ENCODE measurements at places on chromosomes 13 and 19. TPM values are rescaled to one million over a fixed set of nuclear protein-coding genes. Genes with fewer than 3 reads are reported as not detected.

DNA sequence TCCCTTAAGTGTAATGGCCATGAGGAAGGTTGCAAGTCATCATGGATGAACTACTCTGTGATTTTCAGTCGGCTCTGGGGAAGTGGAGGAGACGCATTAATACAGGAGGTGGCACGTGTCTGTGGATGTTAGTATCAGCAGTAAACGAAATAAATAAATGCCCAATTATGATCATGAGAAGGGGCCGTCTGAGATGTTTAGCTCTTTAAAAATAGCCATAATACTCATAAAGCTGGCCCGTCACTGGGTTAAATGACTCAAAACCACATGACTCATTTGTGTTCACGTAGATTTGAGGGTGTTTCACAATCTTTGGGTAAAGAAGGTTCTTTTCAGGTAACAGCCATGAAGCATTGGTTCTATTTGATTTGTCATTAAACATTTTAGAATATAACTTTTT lies 620.6 kb downstream of the GPC6 start:
- DNase-seq, result no peak

DNA sequence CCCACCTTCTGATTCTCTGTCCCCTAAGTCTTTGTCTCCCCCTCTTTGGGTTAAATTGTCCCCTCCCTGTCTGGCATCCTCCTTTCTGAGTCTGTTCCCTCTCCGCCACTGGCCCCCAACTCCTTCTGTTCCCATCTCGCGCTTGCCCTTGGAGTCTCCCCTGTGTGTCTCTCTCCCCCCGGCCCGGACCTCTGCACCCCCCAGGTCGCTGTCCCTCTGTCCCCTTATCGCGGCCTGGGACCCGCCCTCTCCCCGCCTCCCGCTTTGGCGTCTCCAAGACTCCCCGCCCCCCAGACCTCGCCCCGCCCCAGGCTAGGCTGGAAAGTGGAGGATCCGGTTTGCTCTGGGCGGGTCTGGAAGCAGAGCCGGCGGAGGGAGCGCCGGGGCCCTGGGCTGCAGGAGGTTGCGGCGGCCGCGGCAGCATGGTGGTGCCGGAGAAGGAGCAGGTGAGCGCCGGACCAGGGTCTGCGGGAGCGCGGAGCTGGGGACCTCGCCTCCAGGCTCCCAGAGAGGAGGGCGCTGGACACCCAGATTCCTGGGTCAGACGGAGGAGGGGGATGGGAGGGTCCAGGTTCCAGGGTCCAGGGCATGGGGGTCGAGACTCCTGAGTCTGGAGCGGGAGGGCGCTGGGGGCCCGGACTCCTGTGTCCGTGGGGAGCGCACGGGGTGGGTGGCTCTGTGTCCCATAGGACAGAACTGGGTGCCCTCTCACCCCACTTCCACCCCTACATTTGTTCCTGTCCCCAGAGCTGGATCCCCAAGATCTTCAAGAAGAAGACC lies at the start of gene TRPM4:
Gene TRPM4, plus strand, starts transcription at position 348 of the 780 bp plus-strand sequence. Its CDS starts 75 bp downstream, at position 423.
- DNase-seq, result peak; percentile 79

DNA sequence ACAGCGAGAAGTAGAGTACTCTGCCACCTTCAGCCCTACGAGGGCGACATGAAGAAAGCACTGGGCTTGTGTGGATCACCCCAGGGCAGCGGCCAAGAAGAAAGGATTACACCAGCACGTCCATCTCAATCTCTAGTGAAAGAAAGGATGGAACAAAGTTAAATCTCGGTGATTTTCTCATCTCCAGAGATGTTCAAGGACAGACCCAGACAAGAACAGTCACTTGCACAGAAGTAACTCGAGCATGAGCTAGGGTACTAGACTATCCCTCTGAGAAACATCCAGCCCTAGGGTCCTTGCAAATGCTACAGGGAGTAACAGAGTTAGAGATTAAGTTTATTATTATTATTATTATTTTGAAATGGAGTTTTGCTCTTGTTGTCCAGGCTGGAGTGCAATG lies 106.7 kb downstream of the CRYL1 start:
- DNase-seq, result no peak

DNA sequence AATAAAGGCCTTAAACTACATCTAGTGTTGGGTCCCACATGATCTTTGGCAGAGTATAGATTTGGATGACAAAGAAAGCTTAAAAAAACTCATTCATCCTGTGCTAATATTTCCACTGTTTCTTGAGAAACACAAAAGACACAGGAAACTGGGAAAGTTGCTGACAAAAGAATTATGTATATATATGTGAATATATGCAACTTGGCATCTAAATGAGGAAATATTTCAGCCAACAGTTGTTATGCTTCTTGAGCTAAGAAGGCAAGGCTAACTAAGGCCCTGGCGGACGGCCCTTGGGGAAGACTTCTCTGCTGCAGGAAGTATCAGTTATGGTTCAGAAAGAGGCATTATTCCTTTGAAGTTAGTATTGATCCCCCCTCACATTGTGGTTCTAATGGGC lies 491.8 kb downstream of the DIAPH3 start:
- DNase-seq, result no peak

Gene TNFSF9
- 0.16 TPM for polyA plus RNA-seq

GRCh38 chr19:13796301-13797057 lies 1.2 kb downstream of the ZSWIM4 start:
- no peak for DNase-seq

DNA sequence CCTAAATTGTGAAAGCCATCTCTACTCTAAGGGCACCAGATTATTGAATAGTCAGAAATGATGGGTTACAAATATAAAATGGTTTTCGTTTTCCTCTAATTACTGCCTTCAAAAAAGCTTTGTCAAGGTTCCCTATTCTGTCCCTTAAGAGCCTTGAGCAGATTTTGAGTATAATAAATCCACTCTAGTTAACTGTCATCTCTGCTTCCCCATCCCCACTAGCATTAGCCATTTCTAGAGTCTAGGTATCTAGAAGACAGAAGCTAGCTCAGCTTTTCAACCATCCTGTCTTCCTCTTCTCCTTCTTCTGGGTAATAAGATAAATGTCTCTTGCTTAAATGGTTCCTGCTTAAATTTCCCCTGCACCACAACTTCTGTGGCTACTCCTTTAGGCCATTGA lies 290.4 kb downstream of the DACH1 start:
- DNase-seq, result no peak

Gene KIR2DL1
- not detected for polyA plus RNA-seq

- no peak for DNase-seq
These were observed 6.8 kb downstream of the ADPRHL1 start for GRCh38 chr13:113446488-113446854.

Gene C19orf85
- polyA plus RNA-seq, result not detected

GRCh38 chr19:15935167-15935702 lies 906 bp upstream of the CYP4F11 start:
- no peak for DNase-seq

DNA sequence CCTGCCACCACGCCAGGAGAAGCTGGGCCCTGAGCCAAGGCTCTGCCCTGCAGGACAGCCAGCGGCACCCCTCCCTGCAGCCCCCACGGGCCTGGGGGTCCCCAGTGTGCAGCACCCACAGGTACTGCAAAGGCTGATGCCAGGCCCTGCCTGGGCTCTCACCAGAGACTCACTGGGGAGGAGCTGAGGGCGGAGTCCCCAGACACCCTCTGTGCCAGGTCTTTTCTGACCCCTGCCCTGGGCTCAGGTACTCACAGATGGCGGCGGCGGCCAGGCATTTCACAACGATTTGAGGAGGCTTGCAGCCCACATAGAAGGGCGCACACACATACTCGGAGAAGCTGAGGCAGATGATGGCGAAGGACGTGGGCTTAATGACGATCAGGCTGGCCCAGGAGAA lies 5.7 kb downstream of the SLC7A9 start:
- no peak for DNase-seq

- DNase-seq, result peak; percentile 37
These were observed 7.5 kb downstream of the ZNF610 start for GRCh38 chr19:52343548-52343947.

- no peak for DNase-seq
These were observed 7.9 kb upstream of the C3 start for GRCh38 chr19:6728346-6728745.

- no peak for DNase-seq
These were observed 13.6 kb downstream of the LCP1 start for GRCh38 chr13:46168341-46168740.

Gene DHDH
- polyA plus RNA-seq, result 9.3 TPM

Gene LSR
- 73.2 TPM for polyA plus RNA-seq

Gene ZNF256
- 10.9 TPM for polyA plus RNA-seq

DNA sequence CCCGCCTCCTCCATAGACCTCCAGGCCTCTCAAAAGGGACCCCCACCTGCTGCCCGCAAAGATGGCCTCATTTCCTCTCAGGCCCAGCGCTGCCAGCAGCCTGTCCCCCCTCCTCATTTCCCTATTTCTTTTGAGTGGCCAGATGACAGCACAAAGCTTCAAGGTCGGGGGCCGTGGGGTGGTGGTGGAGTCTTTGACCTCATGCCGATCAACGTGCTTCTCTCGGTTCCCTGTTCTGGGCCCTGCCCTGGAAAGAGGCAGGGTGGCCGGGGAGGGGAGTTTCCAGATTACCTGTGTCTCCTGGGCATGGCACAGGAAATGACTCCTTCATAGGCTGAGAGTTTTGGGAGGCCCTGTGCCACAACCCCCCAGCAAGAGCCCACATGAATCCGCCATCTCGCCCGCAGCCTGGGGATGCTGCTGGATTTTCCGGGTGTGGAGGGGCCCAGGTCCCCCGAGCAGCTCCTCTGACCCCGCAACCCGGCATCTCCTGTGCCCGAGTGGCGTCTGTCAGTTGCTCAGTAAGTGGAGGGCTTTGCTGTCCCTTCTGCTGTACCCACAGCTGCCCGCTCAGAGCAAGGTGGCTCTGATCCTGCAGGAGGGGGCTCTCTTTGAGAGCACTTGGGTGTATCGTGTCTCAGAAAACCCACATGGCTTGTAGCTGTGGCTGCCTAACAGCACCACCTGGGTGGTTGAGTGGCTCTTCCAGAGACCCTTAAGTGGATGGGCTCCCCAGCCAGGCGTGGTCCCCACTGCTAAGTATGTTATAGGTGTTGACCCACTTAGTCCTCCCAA lies 139.4 kb downstream of the SIPA1L3 start:
- no peak for DNase-seq

DNA sequence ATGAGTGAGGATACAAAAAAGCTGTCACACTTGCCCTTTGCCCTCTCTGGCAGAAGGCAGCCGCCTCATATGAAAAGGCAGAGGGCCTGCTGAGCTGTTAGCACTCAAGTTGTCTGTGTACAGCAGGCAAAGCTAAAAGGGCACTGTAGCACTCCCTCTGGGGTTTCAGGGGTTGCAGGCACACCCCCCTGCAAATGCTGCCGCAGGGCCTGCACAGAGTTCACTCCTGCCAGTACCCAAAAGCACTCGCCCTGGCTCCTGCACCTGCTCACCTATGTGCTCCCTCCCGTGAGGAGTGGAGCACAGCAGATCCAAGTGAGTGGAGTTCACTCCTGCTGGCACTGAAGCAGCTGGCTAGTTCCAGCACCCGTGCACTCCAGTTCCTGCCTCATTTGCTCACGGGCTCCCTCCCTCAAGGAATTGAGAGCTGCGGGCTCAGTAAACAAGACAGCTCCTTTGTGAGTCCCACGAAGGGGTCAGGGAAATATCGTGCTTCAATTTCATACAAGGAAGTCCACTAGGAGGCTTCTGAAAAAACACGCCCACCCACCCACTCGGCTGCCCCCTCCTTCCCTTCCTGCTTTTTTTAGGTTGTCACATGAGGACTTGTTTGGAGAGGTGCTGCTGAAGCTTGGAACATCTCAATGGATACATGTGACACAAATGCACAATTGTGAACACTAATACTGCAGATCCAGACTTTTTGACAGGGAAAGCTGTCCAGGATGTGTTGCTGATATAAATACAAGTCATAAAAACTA lies 9.9 kb upstream of the RCBTB2 start:
- no peak for DNase-seq

DNA sequence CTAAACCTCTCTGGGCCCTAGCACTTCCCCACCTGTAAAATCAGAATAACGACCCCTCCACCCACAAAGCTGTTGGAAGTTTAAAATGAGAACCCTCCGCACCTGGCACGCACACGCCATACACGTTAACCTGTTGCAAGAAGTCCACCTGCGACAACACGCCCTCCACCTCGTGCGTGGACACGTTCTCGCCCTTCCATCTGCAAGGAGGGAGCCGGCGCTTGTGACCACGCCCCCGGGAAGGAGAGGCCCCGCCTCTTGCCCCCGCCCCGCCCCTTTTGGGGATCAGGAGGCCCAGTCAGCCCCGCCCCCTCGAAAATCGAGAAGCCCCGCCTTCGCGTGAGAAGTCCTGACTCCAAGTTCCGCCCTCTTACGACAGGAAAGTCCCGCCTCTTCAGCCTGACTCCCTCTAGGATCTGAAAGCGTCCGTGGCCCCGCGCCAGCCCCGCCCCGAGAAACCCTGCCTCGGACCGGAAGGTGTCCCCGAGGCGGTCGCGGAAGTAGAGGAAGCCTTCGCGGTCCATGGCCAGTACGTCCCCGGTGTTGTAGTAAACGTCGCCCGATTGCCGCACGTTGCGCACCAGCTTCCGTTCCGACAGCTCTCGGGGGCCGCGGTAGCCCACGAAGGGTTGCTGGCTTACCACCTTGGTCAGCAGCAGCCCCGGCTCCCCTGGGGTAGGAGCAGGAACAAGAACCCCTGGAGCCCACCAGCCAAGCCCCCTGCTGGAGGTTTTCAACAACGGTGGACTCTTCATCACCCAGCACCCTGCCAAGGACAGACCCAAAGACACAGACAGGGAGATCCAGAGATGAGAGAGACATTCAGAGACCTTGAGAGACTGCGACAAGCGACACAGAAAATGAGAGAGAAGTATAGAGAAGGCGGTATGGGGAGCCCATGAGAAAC lies 12.5 kb downstream of the SLC27A5 start:
- peak; percentile 92 for DNase-seq

DNA sequence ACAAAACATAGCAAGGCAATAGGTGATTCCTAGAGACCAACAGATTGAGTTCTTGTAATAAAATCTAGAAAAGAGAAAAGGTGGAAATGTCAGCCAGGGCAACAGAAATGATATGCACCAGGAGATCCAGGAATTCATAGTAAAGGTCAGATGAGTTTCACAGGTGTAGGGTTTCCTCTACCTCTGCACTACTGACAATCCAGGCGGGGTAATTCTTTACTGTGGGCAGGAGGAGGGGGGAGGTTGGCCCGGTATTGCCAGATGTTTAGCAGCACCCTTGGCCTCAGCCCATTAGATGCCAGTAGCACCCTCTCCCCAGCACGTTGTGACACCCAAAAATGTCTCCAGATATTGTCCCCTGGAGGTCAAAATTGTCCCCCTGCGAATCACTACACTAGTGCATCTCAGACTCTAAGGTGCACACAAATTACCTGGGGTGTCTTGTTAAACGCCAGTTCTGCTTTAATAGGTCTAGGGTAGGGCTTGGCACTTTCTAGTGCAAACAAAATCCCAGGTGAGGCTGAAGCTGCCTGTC lies 3.5 kb upstream of the UBAC2 start:
- DNase-seq, result no peak

Data from left renal cortex interstitium (tissue), 4 donors.